Fibroblast of skin of left quadriceps (primary cell): ENCODE measurements at places on chromosomes 3 and 15.

- DNase-seq, result no peak
Observed at GRCh38 chr15:60779718-60780503, 301.0 kb upstream of the ICE2 start.

DNA sequence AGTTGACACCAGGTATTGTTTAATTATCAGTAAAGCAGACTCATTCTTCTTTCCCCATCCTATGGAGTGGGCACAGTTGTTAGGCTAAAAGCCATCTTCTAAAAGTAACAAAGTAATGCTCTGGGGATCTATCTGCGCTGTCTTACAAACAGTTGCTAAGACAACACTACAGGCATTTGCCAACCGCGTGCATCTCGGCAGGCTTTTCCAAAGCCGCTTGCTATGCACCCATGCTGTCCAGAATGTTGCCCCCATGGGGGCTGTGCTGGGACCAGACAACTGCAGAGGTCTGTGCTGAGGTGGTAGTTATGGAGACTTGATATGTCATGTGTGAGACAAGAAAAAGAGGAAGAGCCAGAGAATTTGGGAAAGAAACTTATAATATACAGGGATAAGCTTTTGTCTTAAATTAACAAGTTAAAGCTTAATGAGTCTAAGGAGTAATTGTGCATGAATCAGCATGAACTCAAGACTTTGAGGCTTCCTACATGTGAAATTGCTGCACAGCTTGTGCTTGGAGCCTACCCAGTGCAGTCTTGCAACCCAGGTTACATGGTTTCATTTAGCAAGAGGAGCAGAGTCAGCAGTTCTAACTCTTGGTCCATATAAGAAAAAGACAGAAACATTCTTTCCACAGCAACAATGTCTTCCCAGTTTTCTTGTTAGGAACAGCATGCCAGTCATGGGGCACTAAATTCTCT is 38.9 kb upstream of the DCLK3 start:
- DNase-seq, result no peak

DNA sequence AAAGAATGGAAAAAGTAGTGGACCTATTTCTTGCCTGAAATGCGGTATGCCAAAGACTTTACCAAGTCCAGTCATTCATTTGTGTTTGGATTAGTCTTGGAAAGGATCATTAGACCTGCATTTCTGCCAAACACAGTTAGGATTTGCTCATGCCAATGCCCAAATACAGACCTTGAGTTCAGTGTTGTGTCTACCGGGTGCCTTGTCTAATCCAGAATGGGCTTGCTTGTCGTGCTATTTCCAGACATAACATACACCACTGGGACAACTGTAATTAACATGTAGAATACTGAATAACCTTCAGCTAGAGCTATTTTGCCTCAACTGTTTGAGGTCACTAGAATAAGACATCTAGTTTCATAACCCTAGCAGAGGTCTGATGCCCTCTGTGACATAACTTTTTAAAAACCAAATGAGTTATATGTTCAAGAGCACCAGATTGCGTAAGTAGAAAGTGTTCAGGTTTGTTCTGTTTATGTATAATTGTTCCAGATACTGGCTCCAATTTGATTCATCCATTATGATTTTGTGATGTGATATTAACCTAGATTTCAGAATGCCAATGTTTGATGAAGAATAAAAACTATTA is 145.3 kb upstream of the DPH6 start:
- no peak for DNase-seq

DNA sequence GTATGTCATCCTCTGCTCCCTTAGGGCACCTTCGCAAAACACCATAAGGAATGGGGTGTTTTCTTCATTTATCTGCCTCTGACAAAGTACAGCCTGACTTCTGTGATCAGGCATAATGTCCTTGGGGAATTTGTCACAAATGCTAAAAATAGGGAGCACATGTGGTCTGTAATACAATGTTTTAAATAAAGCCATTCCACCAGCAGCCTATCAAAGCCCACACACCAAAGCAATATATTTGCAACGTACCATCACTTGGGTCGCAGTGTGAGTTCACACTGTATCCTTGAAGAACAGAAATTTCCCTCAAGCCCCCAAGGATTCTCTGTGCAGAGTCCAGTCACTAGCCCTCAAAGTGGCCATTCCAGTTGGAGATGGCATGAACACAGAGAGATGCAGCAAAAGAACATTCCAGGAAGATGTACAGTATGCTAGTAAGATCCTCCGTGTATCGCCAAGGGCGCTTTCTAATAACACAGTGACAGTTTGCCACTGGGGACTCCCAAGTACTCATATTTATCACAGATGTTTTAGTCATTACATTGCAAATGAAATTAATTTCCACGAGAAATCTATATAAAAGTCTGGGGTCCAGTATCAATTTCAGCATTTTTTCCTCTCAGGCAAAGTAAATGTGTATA is 246.7 kb downstream of the MCTP2 start:
- DNase-seq, result no peak

GRCh38 chr15:89085289-89085926 is 2.8 kb upstream of the ABHD2 start:
- no peak for DNase-seq

DNA sequence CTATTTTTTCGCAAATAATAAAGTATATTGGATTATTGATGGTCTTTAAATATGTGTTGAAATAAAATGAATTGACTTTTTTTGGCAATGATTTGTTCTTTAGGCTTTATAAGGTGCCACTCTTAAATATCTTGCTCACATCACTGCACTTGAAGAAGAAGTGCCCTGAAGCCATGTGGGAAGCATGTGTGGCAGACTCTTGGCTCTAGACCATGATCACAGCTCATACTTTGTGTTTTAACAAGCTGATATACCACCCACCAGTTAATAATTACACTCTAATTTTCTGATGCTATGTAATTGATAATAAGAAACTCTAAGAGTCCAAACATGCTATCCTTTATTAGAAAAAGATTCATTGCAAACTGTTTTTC is 52.1 kb upstream of the TGFBR2 start:
- DNase-seq, result no peak

DNA sequence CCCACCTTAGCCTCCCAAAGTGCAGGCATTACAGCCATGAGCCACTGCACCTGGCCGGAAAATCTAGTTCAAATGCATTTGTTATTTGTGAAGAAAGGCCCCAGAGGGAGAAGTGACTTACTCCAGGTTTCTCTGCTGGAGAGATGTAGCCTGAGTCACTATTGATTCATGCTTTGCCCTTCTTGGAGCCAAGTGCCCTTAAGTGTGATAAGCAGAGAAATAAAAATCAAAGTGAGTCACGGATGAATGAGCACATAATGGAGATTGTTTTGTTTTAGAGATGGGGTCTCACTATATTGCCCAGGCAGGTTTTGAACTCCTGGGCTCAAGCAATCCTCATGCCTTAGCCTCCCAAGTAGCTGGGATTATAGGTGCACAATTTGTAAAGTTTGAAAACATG is 33.1 kb downstream of the CDC25A start:
- DNase-seq, result peak; percentile 22

DNA sequence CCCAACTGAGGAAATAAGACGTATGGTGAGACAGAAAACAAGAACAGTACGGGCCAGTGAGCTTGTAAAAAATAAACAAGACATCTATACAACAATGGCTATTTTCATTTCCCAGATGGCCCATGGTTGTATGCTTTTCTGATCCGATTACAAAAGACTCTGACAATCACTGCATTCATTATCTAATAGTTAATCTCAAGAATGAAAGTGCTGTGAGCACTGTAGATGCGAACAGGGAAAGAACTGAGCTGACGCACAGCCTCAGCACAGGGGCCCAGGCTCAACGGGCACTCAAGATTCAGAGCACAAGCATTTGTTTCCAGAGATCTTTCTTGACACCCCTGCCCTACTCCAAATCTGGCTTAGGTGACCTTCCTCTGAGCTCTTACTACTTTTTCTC is 6.9 kb downstream of the MTMR10 start:
- DNase-seq, result no peak

GRCh38 chr15:82597815-82598214 is 49.3 kb downstream of the CPEB1 start:
- DNase-seq, result no peak
